LHCN-M2 (cell line): ENCODE measurements at places on chromosomes 5 and 9. TPM values are rescaled to one million over a fixed set of nuclear protein-coding genes. Genes with fewer than 3 reads are reported as not detected.

BRD8 gene
- total RNA-seq = 49.1 and 60.0 TPM in 2 replicates

PELO gene
- total RNA-seq = 16.0 and 18.3 TPM in 2 replicates

IRX1 gene
- total RNA-seq = not detected in 2 replicates

FLT4 gene
- 3.2 and 4.5 TPM in 2 replicates for total RNA-seq

GPX8 gene
- total RNA-seq = 129 and 135 TPM in 2 replicates

ZNF879 gene
- 2.5 and 4.7 TPM in 2 replicates for total RNA-seq

IGFBPL1 gene
- 2.8 and 6.2 TPM in 2 replicates for total RNA-seq

SPINK13 gene
- not detected in 2 replicates for total RNA-seq

LVRN gene
- 0.11 and 0.13 TPM in 2 replicates for total RNA-seq

NUP188 gene
- 61.6 and 80.0 TPM in 2 replicates for total RNA-seq

IRX4 gene
- not detected in 2 replicates for total RNA-seq

CD14 gene
- total RNA-seq = 0.96 and 1.1 TPM in 2 replicates

MOB3B gene
- total RNA-seq = under 0.01 TPM in 1 of 2 replicates, not detected in the other

POC5 gene
- 19.7 and 22.4 TPM in 2 replicates for total RNA-seq

CCDC192 gene
- not detected in 2 replicates for total RNA-seq

SEMA4D gene
- total RNA-seq = 0.06 TPM in 1 of 2 replicates, not detected in the other

GRXCR2 gene
- total RNA-seq = not detected in 2 replicates
